ENCODE measurements at places on chromosomes 7 and 10.

GRCh38 chr7:155741805-155742204 is 70.5 kb downstream of the SHH start:
- DNase-seq: no peak

DNA sequence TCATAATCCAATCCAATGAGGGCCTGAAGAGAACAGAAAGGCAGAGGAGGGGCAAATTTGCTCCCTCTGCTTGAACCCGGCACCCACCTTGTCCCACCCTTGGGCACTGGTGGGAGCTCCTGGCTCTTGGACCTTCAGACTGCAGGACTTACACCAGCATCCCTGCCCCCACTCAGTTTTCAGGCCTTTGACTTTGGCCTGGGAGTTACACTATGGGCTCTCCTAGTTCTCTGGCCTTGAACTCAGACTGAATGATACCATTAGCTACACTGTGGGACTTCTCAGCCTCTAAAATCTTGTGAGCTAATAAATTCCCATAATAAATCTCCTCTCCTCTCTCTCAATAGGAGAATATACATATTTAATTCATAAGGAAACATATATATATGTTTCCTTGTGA is 114.4 kb downstream of the AHR start:
- no peak for DNase-seq

DNA sequence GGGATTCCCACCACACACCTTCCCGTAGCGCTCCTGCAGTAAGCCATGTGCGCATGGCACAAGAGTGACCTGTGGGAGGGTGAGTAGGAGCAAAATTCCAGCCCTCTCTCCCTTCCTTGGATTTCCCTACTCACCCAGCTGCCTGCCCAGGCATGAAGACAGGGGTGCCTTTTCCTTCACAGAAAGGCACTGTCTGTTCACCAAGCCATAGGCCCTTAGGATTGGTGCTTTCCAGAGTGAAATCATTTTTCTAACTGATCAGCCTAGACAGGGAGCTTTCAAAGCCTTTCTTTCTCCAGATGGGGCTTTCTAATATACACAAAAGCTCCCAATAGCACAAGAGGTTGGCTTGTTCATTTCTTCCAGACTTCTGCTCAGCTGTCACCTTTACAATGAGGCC is 79.7 kb downstream of the CTTNBP2 start:
- no peak for DNase-seq

- DNase-seq: no peak
These were observed 11.2 kb downstream of the DDC start for GRCh38 chr7:50553973-50554372.

GRCh38 chr10:125343118-125343925 is 183.0 kb upstream of the CTBP2 start:
- DNase-seq: no peak

- no peak for DNase-seq
These were observed 9.0 kb downstream of the TBC1D12 start for GRCh38 chr10:94411304-94411703.
